ENCODE measurements at places on chromosomes 6 and 20.
A peak's percentile ranks its signal among the peaks of the same experiment; 100 is the strongest.

- DNase-seq = no peak
Observed at GRCh38 chr6:167666571-167667203, 160.0 kb upstream of the AFDN start.

DNA sequence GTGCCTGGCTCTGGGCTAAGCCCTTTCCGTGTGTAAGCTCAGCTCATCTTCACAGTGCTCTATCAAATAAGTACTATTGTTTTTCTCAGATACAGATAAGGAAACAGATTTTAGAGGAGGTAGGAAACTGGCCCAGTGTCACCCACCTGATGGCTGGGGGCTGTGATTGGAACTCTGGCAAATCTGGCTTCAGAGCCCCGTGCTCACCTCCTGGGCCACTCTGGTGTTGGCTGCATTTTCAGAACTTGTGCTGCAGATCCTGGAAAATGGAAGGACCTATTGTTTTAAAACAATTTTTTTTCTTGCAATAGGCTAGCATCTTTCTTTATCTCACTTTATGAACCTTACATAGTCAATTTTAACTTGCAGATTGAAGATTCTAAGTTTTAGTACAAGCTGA lies 5.7 kb downstream of the STX16 start:
- no peak for DNase-seq

DNA sequence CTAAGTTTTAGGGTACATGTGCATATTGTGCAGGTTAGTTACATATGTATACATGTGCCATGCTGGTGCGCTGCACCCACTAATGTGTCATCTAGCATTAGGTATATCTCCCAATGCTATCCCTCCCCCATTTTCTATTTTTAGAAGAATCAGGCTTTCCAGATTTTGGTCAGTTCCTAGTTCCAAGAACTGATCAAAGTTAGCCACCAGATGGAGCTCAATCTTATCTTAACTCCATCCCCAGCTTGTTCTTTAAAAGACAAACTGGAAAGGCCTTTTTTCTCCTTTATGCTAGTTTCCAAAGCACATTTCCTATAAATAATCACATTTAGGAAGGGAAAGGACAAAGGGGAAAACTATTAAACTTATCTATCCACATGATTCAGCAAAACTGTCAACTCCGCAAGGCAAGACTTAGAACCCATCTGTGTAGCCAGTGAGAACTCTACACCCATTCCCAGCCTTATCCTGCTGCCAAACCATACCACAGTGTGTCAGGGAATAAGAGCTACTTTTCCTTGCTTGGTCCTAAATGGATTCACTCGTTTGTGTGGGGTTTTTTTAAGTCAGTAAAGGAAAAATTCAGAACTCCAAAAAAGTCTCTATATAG lies 22.8 kb upstream of the KHDC1 start:
- peak; percentile 40 for DNase-seq

- DNase-seq = no peak
Observed at GRCh38 chr6:31299947-31300346, 28.1 kb upstream of the HLA-C start.

DNA sequence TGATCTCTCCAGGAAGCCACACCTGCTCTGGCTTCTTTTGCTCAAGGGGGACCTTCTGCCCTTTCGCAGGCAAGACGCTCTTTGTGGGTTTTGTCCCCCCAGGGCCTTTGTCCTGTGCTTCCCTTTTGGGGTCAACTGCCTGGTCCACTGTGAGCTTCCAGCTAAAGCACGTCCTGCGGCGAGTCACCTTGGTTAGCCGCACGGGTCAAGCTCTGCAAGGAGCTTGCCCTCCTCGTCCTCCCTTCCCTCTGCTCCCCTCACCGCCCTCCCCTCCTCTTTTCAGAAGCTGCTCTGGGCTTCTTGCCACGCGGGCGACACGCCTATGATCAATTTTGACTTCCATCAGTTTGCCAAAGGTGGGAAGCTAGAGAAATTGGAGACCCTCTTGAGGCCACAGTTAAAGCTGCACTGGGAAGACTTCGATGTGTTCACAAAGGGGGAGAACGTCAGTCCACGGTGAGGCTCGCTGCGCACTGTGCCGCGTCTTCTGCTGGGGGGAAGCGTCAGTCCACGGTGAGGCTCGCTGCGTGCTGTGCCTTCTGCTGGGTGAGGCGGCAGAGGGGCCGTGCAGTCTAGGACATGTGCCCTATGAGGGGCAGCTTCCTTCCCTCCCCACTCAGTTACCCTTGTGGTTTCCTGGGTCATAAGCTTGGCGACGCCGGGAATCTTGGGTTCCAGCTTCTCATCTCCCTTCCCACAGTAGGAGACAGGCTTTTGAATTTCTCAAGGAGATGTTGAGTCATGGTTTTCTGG lies 80.2 kb downstream of the SYNJ2 start:
- no peak for DNase-seq

DNA sequence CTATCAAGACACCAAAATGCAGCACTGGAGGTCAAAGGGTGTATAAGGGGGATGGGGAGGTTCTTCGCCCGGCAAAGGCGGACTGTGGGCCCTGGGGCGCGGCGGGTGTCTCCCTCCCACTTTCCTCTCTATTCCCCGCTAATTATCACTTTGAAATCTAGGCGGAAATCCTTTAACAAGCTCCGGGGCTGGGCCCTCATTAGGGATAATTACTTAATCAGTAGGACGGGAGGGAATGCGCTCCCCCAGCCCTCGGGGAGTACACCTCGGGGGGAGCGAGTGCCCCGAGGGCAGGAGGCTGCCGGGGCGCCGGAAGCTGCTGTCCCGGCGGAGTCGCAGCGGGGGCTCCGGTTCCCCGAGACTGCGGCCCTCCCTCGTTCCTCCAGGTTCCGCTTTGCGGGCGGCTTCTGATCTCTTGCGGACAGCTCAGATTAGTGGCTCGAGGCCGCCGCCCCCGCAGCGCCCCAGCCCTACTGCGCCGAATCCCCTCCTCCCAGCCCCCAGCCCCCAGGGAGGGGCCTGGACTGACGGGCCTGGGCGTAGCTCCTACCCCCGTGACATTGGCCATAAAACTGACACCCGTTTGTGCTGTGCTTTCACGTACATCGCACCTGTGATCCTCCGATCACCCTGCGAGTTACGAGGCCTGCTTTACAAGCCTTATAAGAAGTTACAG lies 14.7 kb downstream of the MUCL3 start:
- DNase-seq = peak; percentile 49

DNA sequence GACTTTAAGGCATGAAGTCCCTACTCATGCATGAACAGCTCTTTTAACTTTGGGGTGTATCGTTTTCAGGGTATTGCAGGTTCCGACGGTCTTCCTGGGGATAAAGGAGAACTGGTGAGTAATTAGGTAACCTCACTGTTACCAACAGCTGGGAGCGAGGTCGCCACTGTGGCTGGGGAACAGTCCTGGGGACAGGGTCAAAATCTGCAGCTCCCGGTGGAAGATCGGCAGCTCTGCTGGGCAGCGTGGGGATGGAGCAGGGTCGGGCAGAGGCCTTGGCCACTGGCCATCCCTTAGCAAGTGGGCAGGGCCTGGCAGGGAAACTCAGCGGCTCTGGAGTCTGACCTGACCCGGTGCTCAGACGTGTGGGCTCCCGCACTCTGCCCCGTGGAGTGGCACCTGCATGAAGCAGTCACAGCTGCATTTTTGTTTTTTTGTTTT lies 16.1 kb downstream of the COL9A3 start:
- no peak for DNase-seq

DNA sequence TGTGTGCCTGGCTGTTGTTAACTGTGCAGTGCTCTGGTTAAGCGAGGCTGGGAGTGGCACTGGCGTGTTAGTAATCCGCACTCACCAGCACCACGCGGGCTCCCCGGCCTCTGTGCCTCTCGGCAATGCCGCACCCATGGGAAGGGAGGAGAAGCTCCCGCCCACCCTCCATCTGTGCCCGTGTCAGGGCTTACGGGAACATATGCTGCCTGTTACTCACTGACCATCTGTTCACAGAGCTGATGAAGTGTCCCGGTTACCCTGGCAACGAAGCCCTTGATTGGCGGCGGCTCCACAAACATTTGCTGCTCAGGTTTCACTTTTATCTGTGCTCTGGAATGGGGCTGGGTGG lies 114.7 kb downstream of the PSMB1 start:
- peak; percentile 71 for DNase-seq

GRCh38 chr20:39136798-39137197 lies 174.7 kb downstream of the DHX35 start:
- no peak for DNase-seq
